ENCODE measurements at places on chromosomes 3 and 15.

GRCh38 chr3:110767838-110768237, 303.8 kb upstream of the NECTIN3 start:
- DNase-seq = peak; percentile 50

DNA sequence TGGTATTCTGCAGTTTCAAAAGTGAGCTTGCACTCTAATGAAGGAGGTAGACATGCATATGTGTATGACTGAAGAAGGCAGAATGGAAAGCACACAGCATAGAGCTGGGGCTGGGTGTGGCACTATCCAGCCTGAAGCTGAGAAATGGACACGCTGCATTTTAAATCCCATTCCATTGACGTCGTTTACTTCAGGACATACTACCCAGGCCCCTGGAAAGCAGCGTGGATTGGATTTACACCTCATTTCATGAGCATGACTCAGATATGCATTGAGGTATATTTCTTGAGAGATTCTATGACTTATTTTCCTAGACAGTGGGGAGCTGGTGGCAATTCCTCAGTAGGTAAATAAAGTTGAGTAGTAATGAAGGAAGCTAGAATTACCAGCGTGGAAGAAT, 101.4 kb downstream of the ABI3BP start:
- no peak for DNase-seq

DNA sequence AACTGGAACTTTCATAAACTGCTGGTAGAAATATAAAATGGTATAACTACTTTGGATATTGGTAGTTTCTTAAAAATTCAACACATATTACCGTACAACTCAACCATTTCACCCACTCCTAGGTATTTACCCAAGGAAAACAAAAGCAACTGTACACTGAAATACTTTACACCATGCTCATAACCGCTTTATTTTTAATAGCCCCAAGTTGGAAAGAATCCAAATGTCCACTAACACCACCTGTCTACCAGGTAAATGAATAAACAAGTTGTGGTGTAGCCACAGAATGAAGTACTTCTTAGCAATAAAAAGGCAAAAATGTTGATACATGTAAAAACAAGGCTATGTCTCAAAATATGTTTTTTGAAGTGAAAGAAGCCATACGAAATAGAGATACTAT, 215.9 kb upstream of the PEX5L start:
- no peak for DNase-seq

GRCh38 chr3:42702066-42702951, at the start of gene HHATL:
TSS of gene HHATL (minus strand) at chr3:42702798. CDS start at chr3:42700826, 1,972 bp downstream.
- no peak for DNase-seq

DNA sequence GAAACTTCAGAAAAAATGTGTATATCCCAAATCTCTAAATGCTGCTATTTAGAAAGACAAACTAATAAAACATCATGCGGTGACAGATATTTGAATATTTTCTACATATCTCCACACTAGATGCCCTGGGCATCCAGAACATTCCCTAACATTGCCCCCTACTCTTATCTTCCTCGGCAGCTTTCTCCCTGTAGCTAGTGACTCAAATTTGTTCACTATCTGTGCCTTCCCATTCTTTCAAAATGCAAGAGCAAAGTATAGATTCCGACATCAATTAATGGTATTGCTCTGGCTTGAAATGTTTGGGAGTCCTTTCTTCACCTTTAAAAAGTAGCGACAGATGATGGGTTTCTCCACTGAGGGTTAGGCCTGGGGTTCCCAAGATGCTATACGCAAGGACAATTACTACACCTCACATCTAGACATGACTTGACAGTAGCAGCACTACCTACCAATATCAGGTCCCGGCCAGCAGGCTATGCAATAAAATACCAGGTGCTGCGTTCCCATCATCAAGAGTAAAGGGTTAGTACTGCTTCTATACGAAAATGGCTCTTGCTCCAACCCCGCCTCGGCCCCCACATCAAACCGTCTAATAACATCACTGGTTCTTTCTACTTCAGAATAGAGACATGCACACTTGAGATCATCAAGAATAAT, 631 bp downstream of the UBR1 start:
- DNase-seq = peak; percentile 42

GRCh38 chr3:179037351-179037750, 34.3 kb downstream of the ZMAT3 start:
- no peak for DNase-seq

DNA sequence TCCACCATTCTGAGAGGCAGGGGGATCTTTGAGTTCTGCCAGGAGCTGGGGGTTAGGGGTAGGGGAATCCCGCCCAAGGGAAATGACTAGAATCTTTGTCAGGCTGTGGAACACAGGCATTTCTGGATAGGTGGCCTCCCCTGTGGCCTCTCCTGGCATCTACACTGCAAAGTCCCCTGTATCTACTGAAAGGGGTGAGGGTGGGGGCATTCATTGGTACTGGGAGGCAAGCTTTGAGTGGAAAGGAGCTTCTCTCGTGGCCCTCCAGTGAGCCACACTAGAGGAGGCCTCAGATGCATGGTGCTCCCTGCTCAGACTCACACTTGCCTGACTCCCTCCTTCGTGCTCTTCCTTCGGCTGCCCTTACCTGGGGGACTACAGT, 59.9 kb downstream of the CCNL1 start:
- DNase-seq = no peak

GRCh38 chr3:71568207-71568606, 15.3 kb downstream of the FOXP1 start:
- peak; percentile 39 for DNase-seq

All from MM.1S (cell line).